ENCODE measurements at places on chromosomes 1 and 21. TPM values are rescaled to one million over a fixed set of nuclear protein-coding genes. Genes with fewer than 3 reads are reported as not detected.

The ADGRL2 gene
- not detected for total RNA-seq

DNA sequence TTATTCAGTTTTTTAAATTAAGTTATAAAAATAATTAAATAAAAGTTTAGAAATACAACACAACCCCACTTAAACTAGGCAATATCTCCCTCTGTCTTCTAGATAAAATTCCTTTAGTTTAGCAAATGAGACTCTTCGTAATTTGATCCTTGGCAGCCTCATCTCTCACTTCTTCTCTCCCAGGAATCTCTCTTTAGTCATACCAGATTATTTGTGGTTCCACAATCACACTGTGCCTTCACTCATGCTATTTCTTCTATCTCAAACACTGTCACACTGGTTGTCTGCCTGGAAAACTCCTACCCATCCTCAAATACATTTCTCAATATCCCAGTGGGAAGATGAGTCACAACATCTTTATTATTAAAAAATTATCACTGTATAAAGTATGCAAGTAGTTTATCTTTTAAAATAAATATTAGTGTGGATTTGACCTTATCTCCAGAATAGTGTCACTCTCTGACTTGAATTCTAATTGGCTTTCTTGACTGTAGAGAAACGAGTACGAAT lies 195.5 kb downstream of the KCNH1 start:
- no peak for DNase-seq

DNA sequence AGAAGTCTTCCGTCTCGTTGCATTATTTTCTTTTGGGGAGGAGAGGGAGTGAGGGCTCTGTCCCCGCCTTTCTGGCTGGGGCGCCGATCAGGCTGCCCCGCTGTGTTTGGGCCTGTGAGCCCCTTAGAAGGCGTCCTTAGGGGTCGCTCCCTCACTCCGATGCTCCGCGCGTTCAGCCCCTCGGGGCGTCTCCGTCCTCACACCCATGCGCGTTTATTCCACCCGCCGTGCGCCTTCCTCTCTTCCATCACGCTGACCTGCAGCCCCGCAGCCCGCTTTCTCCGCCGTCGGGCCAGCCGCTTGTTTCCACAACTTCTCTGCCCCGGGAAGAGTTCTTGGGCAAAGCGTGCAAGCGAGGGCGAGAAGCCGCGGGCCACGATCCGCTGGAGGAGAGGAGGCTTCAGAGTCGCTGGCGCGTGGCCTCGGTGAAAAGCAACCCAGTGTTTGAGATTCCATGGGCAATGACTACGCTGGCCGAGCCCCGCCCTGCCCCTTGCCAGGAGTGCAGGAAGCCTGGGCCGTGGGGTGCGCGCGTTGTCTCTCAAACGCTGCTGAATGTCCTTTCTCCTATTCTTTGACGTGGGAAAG lies 27.7 kb downstream of the TRIM11 start:
- DNase-seq, result peak; percentile 42

DNA sequence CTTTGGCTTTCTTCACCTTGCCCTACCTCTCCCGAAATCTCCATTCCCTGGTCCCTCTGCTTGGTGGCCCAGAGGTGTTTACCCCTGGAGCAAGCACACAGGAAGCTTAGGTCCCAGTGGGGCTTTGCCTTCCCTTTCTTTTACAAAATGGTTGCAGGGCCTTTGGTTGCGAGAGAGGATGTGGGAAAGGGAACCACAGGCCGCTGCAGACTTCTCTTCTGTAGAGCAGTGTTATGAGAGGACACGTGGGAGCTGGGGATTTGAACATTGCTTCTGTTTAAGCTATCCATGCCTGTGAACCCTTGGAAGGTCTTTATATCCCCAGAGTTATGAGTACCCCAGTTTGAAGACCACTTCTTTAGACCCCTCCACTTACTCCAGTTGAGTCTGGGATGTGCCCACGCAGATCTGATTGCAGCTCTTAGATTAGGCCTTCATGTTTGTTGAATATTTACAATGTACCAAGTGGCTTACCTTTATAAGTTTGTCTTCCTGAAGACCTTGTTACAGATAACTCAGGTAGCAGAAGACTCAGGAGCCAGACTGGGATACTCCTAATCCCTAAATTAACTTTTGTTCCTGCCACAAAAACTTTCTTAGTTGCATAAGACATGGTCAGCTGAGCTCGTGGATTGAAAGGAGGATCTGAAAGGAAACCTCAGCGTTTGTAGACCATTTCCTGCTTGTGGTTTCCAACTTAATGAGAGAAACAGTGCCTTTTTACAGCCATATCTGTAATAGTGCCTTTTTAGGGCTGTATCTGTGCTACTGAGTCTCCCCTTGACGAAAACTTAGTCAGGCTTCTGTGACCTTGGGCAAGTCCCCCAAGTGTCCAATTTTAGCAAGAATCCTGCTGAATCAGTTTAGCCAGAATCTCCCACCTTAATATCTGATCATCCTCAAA lies 21.9 kb upstream of the IVNS1ABP start:
- no peak for DNase-seq

The LAMC2 gene
- 0.68 TPM for total RNA-seq

The NEXN gene
- total RNA-seq, result 3.3 TPM

The RGS7 gene
- total RNA-seq, result not detected

The GRIK1 gene
- total RNA-seq, result not detected

GRCh38 chr1:229887043-229887822 lies 179.8 kb upstream of the GALNT2 start:
- peak; percentile 88 for DNase-seq

The BATF3 gene
- total RNA-seq, result 7.7 TPM

The S100A1 gene
- 132 TPM for total RNA-seq

GRCh38 chr1:45375104-45376090 lies 35.2 kb upstream of the MUTYH start:
- no peak for DNase-seq

The FCRL2 gene
- total RNA-seq, result not detected

The LEPROT gene
- 18.0 TPM for total RNA-seq

The MAN1C1 gene
- total RNA-seq, result 5.3 TPM

GRCh38 chr1:66335125-66335524 lies 198.8 kb upstream of the SGIP1 start:
- no peak for DNase-seq

DNA sequence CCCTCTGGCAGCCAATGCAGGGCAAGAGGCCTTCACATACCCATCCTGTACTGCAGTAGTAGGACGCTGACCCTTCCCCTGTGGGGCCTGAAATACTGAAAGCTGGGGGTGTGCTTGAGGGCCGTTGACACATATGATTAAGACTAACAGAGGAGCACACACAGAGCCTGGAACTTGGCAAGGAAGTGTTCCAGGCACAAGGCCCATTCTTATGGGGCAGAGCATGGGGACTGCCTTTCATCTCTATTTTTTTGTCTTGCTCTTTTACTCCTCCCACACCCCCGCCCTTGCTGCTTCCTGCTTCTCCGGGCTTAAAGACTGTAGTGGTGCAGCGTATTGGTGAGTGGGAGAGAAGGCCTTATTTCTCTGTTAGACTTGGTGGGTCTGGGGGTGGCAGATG lies 137.4 kb downstream of the BACH1 start:
- no peak for DNase-seq

The CAPN9 gene
- total RNA-seq, result not detected

DNA sequence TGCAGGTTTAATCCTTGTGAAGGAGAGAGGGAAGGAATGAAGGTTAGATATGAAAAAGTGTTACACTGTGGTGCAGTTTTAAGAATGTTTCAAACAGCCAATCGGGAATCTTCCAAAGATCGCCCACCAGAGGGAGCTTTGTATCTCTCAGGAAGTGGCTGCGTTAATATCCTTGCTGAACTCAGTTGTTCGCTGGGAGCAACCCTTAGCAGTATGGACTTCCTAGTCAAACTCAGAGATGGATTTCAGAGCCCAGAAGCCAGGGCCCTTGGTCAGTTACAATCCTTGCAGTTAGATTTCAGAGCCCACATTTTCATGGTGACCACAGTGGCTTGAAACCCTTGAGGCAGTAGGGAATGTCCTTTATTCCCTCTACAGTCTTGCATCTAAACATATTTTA lies 136.2 kb downstream of the NTNG1 start:
- peak; percentile 71 for DNase-seq

DNA sequence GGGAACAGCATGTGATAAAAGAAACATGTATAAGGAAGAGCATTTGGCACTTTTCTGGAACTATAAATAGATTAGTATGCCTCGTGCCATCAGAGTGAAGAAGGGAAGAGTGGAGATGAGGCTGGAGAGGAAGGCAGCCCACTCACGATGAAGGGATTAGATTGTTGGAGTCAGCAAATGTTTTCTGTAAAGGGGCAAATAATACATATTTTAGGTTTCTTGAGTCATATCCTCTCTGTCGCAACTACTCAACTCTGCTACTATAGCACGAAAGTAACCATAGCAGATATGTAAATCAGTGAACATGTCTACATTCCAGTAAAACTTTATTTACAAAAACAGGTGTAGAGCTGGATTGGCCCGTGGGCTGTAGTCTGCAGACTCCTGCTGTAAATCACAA lies 147.8 kb downstream of the TENT5C start:
- DNase-seq, result no peak

The VCAM1 gene
- total RNA-seq, result not detected

- DNase-seq, result peak; percentile 12
Measured at GRCh38 chr1:81949421-81949820, 148.7 kb downstream of the ADGRL2 start.

The LCE6A gene
- not detected for total RNA-seq

DNA sequence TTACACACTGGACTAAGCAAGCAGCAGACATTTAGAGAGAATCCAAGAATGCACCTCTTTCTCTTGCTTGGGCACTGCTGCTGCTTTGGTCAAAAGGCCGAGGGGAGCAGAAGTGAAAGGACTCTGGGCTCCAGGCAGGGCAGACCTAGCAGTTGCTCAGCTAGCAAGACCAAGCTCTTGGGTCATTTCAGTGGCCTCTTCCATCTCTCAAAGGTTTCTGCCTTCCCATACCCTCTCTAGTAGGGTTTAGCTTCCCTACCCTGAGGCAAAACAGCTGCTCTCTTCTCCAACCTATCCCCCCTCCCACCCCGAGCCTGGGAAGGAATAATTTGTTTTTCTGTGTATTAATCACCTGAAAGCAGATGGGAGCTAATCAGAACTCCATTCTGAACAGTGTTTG lies 25.8 kb downstream of the TFAP2E start:
- DNase-seq, result no peak
